ENCODE measurements at places on chromosomes 12 and 14. TPM values are rescaled to one million over a fixed set of nuclear protein-coding genes. Genes with fewer than 3 reads are reported as not detected.

The ZCRB1 gene
- 43.4 TPM for total RNA-seq

The ST8SIA1 gene
- total RNA-seq: 0.62 TPM

The RHOJ gene
- not detected for total RNA-seq

The KCNMB4 gene
- 0.79 TPM for total RNA-seq

DNA sequence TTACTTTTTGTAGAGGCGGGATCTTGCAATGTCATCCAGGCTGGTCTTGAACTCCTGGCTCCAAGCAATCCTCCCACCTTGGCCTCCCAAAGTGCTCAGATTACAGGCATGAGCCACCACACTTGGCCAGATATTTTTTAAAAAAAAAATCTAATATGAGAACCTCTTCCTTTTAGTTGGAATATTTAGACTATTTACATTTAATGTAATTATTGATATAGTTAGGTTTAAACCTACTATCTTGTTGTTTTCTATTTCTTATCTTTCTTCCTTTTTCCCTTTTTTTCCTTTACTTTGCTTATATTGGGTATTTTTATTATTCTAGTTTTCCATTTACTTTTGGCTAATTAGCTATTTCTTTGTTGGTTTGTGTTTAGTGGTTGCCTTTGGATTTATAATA lies 185.8 kb downstream of the SLC41A2 start:
- no peak for DNase-seq
- peaks cover 10% of the 10 kb centered on the region for H3K36me3 ChIP-seq
- H3K27ac ChIP-seq: no peak overlapping the region
- H3K27me3 ChIP-seq: peaks cover 10% of the 10 kb centered on the region

GRCh38 chr12:82805812-82806497 lies 119.2 kb downstream of the TMTC2 start:
- no peaks in the 10 kb centered on the region for H3K36me3 ChIP-seq
- H3K27me3 ChIP-seq: no peaks in the 10 kb centered on the region
- DNase-seq: no peak
- H3K4me1 ChIP-seq: no peaks in the 10 kb centered on the region
- no peak overlapping the region for H3K27ac ChIP-seq

DNA sequence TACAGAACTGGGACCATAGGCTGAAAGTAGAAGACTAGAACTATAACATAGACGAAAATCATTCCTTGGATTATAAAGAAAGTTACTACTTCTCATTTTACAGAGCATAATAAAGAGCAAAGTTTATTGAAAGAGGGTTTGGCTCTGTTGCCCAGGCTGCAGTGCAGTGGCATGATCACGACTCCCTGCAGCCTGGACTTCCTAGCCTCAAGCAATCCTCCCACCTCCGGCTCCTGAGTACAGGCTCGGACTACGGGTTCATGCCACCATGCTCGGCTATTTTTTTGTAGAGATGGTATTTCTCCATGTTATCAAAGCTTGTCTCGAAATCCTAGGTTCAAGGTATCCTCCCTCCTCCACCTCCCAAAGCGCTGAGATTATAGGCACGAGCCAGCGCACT lies 190.1 kb upstream of the FOXG1 start:
- no peaks in the 10 kb centered on the region for H3K36me3 ChIP-seq
- no peaks in the 10 kb centered on the region for H3K4me1 ChIP-seq
- no peaks in the 10 kb centered on the region for H3K27me3 ChIP-seq
- H3K4me3 ChIP-seq: no peak overlapping the region

DNA sequence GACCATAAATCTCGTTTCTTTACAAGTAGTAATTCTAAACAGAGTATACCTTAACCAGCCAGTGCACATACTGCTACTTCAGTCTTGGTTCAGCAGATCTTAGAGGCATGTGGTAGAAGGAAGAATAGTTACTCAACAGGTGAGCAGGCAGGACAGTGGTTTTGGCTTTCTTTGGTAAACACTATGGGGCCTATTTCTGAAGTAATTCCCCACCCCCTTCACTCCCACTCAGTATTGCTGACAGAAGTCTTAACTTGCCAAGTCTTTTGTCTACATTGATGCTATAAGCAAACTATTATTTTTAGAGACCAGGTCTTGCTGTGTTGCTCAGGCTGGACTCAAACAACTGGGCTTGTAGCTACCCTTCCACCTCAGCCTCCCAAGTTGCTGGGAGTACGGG lies 68.5 kb downstream of the FBXO34 start:
- H3K4me3 ChIP-seq: no peak overlapping the region
- H3K27me3 ChIP-seq: no peaks in the 10 kb centered on the region
- peaks cover 57% of the 10 kb centered on the region for H3K4me1 ChIP-seq
- peak overlapping the region; percentile 7 for H3K27ac ChIP-seq
- peaks cover 14% of the 10 kb centered on the region for H3K36me3 ChIP-seq

DNA sequence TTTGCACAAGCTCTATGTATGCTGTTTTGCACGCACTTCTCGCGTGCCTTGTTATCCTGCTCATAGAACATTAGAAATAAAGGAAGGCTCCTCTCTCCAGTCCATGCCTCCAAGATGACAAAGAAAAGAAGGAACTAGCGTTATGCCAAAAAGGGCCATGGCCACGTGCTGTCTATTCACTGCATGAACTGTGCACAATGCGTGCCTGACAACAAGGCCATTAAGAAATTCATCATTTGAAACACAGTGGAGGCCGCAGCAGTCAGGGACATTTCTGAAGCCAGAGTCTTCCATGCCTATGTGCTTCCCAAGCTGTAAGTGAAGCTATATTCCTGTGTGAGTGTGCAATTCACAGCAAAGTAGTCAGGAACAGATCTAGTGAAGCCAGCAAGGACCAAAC lies 22.2 kb upstream of the PRMT8 start:
- H3K4me3 ChIP-seq: no peak overlapping the region
- no peaks in the 10 kb centered on the region for H3K36me3 ChIP-seq
- no peak for DNase-seq
- no peak overlapping the region for H3K27ac ChIP-seq
- H3K4me1 ChIP-seq: no peaks in the 10 kb centered on the region
- H3K27me3 ChIP-seq: peaks cover 5% of the 10 kb centered on the region

GRCh38 chr12:121837680-121838079 lies 21.0 kb downstream of the HPD start:
- H3K27me3 ChIP-seq: no peaks in the 10 kb centered on the region
- H3K4me3 ChIP-seq: no peak overlapping the region
- peaks cover 17% of the 10 kb centered on the region for H3K4me1 ChIP-seq
- no peak for DNase-seq

GRCh38 chr14:53841109-53842099 lies 115.2 kb downstream of the BMP4 start:
- no peaks in the 10 kb centered on the region for H3K27me3 ChIP-seq
- no peaks in the 10 kb centered on the region for H3K4me1 ChIP-seq
- H3K27ac ChIP-seq: no peak overlapping the region
- DNase-seq: no peak
- H3K4me3 ChIP-seq: no peak overlapping the region
